ENCODE measurements at places on chromosomes 13 and 19.

DNA sequence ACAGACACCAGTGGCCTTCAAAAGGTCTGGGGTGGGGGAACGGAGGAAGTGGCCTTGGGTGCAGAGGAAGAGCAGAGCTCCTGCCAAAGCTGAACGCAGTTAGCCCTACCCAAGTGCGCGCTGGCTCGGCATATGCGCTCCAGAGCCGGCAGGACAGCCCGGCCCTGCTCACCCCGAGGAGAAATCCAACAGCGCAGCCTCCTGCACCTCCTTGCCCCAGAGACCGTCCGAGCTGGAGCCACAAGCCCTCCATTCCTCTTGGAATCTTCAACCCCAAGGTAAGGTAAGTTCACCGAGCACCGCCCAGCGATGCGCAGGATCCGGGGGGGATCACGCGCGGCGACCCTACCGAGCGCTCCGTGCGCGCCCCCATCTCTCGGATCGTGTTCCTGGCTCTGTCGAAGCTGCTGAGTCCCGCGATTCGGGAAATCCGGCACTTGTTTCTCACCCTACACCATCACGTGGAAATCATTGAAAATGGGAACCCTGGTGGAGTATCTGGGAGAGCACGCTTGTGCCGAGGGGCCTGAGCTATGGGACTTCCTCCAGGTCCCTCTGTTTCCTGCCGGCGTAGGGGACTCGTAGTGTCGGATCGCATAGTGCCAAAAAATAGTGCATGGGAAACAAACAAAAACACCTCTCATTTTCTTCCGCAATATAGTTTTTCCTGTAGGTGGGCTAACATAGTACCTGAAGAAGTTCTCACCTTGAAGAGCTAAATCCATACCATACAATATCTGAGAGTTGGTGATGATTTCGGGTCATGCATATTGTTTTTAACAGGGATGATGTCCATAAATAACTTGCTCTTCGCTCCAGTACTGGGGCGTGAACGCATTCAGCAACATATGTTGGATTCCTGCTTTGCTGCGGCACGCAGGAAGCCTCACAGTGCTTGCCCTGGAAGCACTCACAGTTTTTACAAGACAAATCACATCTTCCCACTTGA, 9.3 kb downstream of the PDX1 start:
- DNase-seq, result no peak

DNA sequence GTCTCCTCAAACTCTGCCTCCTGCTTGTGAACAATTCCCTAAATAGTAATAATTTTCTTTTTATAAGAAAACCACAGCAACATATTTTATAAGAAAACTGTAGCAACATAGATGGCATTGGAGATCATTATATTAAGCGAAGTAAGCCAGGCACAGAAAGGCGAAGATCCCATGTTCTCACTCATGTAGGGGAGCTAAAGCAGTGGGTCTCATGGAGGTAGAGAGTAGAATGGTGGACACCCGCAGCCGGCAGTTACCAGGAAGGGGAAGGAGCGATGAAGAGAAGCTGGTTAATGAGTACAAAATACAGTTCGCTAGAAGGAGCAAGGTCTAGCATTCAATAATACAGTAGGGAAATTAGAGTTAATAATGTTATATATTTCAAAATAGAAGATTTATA, 42.9 kb downstream of the CRYL1 start:
- no peak for DNase-seq

- no peak for DNase-seq
Observed at GRCh38 chr13:44040070-44040817, 160.5 kb downstream of the LACC1 start.

GRCh38 chr13:44833139-44833538, 156.1 kb downstream of the NUFIP1 start:
- no peak for DNase-seq

GRCh38 chr13:41909506-41909905, 51.4 kb downstream of the VWA8 start:
- DNase-seq, result no peak

GRCh38 chr13:113398963-113399754, 35.2 kb upstream of the GRTP1 start:
- no peak for DNase-seq

- DNase-seq, result no peak
Observed at GRCh38 chr13:48562296-48563066, 29.6 kb upstream of the RCBTB2 start.

- no peak for DNase-seq
Observed at GRCh38 chr13:89393758-89394304, 1722.7 kb downstream of the SLITRK5 start.

DNA sequence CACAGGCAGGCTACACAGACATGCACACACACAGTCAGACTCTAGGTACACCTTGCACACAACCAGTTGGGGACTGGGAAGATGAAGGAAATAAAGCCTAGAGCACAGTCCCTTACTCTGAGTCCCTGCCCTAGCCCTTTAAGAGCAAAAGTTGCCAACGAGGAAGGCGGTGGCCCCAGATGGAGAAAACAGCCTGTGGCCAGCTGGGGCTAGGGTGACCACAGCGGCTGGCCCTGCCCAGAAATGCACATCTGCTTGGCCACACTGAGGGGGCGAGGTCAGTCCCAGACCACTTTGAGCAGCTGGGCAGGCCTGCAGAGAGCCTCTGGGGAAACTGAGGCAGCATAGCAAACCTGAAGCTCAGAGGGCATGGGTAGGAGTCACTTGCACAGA, 52.3 kb downstream of the PTPRS start:
- DNase-seq, result no peak

GRCh38 chr19:51070334-51071094, 5.6 kb upstream of the KLK13 start:
- DNase-seq, result no peak

DNA sequence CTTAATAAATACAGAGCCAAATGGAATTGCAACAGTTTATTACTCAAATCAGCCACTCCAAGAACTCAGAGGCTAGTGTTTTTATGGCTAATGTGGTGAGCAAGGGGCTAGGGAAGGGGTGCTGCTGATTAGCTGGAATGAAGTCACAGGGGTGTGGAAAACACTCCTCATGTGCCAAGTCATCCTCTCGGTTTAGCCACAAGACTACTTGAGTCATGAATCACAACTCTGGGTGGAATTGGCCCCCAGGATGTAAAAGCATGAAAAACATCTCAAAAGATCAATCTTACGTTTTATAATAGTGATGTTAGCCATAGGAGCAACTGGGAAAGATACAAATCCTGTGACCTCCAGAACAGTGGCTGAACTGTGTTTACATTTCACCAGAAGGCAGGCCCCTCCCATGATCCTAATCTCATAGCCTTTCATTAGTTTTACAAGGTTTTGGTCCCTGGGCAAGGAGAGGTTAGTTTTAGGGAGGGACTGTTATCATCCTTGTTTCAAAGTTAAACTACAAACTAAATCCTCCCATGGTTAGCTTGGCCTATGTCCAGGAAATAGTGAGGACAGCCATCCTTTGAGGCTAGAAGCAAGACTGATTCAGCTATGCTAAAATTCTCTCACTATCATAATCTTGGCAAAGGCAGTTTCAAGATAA, 2020.1 kb upstream of the PCDH20 start:
- DNase-seq, result no peak

GRCh38 chr13:50682002-50682401, 161.5 kb downstream of the DLEU7 start:
- DNase-seq, result no peak

DNA sequence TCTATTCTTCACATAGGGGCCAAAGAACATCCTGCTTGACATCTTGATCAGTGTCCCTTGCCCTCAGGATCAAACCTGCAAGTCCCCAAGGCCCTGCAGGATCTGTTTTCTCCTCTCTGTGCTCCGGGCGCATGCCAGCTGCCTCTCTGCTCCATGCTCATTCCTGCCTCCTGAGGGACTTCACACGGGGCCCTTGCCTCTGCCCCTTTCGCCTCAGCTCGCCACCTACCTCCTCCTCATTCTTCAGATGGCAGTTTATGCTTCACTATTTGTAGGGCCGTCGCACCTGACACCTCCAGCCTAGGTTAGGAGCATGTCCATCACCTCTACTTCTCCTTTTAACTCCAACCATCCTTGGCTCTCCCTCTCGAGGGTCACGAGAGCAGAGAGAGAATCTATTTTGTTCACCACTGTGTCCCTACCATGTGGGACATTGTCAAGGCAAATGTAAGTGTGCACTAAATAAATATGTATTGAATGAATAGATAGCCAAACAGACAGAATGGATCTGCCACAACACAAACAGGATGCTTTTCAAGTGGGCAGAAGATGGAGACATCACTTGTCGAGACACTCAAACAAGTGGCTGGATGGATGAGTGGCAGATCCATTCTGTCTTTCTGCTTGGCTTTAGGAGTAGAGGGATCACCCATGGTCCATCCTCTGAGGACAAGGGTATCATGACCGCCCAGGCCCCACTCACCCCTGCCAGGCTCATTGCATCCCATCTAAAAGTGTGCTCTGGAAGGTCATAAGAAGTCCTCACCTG, 29.6 kb downstream of the ACTN4 start:
- DNase-seq, result no peak

- no peak for DNase-seq
Observed at GRCh38 chr13:97506511-97506910, 72.5 kb downstream of the RAP2A start.

DNA sequence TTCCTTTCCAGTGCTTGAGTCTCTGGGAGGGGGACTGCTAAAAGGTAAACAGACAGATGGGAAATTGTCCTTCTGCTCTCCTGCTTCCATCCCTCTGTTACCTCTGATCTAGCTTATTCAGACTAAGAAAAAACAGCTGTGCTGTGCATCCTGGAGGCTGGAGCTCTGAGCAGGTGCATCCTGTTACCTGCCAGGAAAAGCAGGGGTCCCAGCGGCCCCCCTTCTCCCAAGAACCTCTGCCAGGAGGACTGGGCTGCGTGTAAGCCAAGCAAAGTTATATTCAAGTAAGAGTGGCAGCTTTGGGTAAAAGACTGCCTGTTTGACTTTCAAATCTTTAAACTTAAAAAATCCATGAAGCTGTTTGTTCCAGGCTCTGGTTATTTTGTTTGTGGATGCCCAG, 75.1 kb downstream of the C13orf42 start:
- DNase-seq, result no peak

DNA sequence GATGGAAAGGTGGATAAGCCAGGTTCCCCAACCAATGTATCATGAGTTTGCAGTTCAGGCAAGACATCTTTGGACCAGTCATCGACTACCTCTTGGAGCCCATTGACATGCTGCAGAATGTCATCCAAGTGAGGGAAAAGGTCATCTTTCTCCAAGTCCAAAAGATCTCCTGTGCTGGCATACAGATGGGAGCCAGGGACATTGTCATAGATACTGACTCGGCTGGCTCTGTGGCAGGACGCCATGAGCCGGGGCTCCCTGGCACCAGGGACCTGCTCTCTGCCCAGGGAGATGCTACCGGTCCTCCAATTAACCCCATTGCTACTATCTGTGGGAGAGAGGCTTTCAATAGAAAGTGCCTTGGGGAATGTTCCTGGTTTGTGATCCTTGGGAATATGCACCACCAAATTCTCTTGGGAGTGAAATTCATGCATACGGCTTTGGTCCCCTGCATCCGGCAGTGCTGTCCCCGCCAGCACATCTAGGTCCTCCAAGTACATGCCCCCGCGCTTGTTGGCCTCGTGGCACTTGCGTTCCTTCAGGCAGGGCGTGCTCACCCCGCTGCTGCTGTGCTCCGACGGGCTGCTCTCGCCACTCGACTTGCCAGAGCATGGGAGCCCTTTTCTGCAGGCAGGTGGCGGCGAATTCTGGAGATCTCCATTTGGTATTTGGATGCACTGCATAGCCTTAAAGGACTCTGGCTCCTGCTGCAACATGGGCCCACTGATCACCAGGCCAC, 113.0 kb downstream of the KL start:
- no peak for DNase-seq

DNA sequence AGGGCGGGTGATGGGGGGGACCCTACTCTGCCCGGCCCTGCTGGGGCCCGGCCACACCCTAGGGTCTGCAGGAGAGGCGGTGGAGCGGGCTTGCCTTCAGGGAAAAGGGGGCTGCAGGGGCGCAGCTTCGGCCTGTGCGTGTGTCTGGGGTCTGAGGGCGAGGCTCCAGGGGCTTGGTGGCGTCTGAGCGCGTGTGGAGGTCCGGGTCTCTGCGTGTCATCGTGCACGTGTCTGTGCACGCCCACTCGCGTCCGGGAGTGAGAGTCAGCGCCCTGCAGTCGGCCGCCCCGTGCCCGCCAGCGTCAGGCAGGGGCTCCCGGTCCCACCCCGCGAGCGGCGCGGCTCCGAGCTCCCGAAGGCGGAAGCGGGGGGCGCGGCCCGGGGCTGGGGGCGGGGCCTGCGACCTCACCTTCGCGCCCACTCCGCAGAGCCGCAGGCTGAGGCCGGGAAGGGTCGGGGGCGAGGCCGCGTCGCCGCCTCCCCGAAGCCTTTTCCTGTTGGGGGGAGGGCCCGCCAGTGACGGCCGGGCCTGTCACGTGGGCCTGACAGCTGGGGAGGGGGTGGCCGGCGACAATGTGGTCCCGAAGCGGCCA, at the start of gene ARHGAP45:
Gene ARHGAP45 (plus strand): TSS at position 420 of the 593 bp plus-strand sequence. CDS start 239 bp downstream, outside the sequence.
- no peak for DNase-seq

DNA sequence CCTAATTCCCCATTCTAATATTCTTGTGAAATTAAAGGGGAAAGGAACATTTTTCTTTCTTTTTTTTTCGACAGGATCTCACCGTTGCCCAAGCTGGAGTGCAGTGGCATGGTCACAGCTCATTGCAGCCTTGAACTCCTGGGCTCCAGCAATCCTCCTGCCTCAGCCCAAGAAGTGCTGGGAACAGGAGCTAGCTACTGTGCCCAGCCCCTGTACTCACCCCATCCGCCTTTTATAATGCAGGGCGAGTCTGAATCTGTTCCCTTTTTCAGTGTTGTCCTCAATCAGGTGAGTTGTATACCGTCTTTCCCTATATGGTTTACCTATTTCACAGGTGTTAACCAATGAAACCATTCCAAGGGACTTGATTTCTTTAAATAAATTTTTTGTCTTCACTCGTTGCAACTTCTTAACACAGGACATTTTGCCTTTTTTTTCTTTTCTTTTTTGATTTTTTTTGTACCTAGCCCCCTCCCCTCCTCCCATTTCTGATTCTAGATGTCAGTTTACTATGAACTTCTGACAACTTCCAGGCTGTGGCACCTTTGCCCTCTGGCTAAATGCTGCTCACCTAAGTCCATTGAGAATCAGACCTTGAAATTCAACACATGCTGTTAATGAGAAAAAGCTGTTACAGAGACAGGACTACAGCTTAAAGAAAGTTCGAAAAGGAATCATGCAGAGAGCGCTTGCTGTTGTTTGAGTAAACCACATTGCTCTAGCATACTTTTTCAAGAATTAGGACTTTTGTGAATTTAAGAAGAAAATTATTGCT, 562.1 kb upstream of the KLF12 start:
- no peak for DNase-seq

DNA sequence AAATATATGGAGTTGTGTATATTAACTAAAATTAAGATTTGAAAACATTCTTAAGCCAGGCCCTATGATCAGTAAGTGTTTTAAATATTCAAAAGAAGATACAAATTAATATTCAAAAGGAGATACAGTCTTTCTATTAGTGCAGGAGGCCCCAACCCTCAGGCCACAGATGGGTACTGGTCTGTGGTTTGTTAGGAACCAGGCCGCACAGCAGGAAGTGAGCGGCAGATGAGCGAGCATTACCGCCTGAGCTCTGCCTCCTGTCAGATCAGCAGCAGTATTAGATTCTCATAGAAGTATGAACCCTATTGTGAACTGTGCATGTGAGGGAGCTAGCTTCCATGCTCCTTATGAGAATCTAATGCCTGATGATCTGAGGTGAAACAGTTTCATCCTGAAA, 232.9 kb downstream of the FOXO1 start:
- DNase-seq, result no peak
